ENCODE measurements at places on chromosomes 12 and 14.

GRCh38 chr14:95545515-95546168 lies 10.8 kb downstream of the GLRX5 start:
- DNase-seq = peak; percentile 61

DNA sequence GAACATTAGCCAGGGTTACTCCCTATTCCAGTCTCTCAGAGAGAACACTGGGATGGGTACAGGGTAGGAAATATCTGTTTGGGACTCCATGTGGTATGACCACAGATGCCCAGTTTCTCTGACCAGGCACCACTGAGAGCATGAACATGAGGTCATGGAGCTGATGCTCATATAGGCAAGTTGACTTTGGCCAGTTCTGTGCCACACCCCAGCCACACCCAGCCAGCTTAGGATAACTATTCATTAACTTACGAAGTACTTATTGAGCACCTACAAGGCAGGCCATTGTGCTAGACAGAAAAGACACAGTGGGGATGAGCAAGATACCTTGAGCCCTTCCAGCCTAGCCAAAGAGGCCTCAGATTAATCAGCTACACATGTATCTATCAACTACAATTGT lies 262.5 kb downstream of the DPF3 start:
- no peak for DNase-seq

DNA sequence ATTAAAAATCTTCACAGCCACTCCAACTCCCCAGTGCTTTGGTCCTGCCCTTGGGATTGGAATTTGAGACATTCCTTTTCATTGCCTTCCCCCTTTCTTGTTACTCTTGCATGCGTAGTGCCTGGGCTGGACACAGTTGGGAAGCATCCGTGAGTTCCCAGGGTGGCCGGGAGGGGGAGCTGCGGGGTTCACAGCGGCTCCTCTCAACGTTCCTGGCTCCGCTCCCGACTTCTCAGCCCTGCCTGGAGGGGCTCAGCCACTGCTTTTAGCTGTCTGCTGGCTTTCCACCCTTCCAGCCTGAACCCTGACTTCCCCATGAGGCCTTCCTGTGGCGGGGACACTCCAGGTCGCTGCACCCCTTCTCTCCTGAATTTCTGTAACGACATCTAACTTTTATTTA lies 3.2 kb downstream of the TEX52 start:
- DNase-seq = no peak

GRCh38 chr12:123457980-123458779 lies at the start of gene SNRNP35:
SNRNP35 (plus strand) TSS chr12:123458139; CDS start chr12:123465541, 7,402 bp downstream.
- no peak for DNase-seq

DNA sequence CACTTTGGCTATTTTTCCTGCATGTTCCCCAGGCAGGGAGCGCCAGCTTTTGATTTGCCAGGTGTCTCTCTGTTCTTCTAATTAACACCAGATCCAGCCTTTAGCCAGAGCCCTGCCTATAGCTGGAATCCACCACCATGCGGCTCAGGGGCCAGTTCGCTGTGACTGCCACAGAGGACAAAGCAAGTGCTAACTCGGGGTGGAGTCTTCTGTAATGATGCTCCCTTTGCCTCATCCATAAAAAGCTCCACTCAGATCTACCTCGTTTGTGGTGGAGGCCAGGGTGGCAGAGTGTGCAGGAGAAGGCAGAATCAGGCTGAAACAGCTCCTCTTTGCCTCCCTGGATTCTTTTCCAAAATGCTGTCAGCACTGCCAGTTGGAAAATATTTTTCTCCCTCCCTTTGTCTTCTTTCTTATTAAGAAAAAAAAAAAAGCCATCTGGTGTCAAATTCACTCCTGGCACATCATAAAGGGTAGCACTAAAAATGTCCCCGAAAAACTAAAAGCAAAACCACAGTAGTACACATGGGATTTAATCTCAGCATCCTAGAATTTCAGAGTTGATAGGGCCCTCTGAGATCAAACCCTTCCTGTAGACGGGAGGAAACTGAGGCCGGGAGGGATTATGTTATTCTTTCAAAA lies 18.0 kb upstream of the CTDSP2 start:
- DNase-seq = no peak

DNA sequence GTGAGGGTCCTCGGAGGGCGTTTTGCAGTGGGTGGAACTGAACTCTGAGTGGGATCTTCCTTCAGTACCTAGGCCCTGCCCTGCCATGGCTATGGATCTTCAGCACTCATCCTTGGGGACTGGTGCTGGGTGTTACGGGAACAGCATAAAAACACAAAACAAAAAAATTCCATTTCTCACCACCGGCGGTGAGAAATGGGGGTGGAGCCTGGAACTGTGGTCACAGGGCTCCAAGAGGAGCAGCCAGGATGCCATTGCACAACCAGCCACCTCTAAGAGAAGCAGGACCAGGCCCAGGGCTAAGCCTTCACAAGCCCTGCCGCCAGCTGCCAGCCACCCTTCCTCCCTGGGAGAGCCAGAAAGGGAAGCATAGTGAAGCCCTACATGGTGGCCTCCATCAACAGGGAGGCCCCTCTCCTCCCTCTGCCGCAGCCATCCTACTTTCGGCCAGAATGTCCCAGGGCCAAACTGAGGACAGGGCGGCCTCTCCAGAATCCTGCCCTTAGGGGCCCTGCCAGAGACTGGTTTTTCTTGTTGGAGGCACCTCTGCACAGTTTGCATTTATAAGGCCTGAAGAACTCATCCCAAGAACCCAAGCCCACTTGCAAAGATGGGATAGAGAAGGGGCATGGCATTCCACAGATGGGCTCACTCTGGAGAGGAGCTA lies 76.5 kb downstream of the VCPKMT start:
- DNase-seq = no peak

DNA sequence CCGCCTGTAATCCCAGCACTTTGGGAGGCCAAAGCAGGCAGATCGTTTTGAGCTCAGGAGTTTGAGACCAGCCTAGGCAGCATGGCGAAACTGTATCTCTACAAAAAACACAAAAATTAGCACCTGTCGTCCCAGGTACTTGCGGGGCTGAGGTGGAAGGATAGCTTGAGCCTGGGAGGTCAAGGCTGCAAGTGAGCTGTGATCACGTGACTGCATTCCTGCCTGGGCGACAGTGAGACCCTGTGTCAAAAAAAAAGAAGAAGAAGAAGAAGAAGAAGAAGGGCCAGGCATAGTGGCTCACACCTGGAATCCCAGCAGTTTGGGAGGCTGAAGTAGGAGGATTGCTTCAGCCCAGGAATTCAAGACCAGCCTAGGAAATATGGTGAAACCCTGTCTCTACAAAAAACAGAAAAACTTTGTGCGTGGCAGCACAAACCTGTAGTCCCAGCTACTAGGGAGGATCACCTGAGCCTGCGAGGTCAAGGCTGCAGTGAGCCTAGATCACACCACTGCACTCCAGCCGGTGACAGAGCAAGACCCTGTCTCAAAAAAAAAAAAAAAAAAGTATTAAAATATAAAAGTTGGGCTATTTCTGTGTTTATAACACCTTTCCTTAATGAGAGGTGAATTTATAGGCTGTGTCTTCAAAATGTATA lies 15.5 kb downstream of the RXYLT1 start:
- DNase-seq = no peak

GRCh38 chr12:90954921-90955320 lies at the start of gene CCER1:
CCER1 (minus strand) TSS chr12:90955176; CDS start chr12:90954742, 434 bp downstream.
- DNase-seq = no peak

GRCh38 chr12:50715174-50715573 lies 48.7 kb upstream of the ATF1 start:
- DNase-seq = no peak

GRCh38 chr14:50791201-50791600 lies 39.8 kb downstream of the NIN start:
- DNase-seq = no peak

DNA sequence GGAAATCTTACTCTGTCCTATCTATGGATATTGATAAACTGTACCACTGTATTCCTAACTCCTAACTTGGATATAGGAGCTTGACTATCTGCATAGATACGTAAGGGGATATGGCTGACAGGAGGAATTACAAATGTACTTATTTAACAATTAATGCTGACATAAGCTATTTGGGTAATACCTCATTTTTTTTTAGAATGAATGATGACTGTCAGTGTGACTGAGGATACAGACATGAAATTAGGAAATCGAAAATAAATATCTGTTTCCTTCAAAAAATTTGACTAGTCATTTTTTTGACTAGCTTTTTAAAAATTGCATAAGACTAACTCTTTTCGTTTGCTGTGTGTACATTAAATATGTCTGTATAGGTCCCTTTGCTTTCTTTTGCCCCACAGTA lies 74.9 kb downstream of the PDE3A start:
- no peak for DNase-seq

DNA sequence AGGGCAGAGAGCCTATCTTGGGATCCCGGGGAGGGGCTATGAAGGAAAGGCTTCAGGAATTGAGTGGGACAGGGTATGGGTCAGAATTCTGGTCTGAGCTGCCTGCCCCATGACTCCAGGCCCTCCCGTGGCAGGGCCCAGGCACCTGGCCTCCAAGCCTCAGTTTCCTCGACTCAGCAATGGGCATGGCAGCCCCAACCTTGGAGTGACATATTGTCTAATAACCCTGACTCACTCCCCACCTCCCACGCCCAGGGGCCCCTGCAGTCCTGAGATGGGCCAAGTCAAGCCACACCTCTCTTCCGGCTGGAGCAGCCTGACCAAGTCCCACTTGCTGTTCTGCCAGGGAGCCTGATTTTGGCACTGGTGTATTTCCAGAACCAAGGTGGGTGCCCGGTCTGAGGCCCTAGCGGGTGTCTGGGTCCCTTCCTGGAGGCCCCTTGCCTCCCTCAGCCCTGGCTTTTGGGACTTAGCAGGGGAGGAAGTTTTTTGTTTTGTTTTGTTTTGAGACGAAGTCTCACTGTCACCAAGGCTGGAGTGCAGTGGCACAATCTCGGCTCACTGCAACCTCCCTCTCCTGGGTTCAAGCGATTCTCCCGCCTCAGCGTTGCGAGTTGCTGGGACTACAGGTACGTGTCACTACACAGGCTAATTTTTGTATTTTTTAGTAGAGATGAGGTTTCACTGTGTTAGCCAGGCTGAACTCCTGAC lies 40.3 kb upstream of the RCOR1 start:
- DNase-seq = no peak

- DNase-seq = no peak
These were observed 1.1 kb upstream of the ATXN2 start for GRCh38 chr12:111600205-111600642.

- no peak for DNase-seq
These were observed 22.4 kb downstream of the BRI3BP start for GRCh38 chr12:125015680-125016310.

DNA sequence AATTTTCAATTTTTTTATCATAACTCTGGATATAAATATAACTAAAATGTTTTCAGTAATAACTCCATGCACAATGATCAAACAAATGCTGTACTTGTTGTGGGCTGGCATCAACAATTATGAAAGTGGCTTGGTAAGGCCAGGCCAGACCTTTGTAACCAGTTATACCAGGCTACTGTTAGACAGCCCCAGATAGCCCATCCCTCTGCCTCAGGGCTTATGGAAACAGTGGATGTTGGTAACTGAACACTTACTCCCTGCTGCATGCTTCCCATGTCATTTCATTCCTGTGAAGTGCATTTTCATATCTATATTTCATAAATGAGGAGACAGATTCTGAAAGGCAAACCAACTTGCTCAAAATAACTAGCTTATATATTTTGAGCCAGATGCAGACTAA lies 195.0 kb downstream of the SYT1 start:
- DNase-seq = no peak

DNA sequence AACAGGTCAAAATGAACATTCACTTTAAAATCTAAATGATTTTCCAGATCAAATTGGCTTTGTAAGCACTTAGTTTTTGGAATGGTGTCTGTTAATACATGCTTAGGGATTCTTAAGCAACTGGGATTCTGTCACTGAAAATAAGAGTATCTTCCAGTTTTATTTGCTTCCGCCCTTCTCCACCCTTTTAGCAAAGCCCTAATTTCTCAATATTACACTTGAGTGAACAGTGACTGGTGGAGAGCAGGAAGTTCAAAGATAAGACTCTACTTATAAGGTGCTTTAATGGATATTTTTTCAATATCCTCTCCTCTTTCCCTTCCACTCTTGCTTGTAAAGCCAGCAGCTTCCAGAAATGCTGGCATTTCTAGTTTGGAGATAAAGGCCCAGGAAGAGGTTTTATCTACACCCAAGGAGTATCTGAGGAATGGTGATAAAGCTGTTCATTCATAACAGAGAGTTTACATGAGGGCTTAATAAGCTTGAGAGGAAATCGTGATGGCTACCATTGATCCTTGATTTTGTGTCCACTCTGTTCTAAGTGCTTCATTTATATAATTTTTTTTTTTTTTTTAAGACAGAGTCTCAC lies 265.9 kb upstream of the PRICKLE1 start:
- no peak for DNase-seq

DNA sequence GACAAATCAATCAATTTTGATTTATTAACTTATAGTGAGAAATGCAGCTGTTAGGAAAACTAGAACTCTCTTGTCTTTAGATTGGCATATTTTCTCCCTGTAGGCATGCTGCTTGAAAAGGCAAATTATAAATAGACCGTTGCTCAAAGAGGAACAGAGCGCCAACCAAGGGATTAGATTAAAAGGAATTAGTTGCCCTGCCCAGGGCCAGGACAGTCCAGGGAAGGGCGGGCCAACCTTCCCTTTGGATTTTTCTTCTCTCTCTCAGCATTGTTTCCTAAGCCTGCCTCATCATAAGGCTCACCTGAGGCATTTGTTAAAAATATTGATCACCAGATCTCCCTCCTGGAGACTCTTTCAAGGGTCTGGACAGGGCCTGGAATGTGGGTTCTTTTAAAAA lies 8.6 kb downstream of the CIPC start:
- DNase-seq = no peak

DNA sequence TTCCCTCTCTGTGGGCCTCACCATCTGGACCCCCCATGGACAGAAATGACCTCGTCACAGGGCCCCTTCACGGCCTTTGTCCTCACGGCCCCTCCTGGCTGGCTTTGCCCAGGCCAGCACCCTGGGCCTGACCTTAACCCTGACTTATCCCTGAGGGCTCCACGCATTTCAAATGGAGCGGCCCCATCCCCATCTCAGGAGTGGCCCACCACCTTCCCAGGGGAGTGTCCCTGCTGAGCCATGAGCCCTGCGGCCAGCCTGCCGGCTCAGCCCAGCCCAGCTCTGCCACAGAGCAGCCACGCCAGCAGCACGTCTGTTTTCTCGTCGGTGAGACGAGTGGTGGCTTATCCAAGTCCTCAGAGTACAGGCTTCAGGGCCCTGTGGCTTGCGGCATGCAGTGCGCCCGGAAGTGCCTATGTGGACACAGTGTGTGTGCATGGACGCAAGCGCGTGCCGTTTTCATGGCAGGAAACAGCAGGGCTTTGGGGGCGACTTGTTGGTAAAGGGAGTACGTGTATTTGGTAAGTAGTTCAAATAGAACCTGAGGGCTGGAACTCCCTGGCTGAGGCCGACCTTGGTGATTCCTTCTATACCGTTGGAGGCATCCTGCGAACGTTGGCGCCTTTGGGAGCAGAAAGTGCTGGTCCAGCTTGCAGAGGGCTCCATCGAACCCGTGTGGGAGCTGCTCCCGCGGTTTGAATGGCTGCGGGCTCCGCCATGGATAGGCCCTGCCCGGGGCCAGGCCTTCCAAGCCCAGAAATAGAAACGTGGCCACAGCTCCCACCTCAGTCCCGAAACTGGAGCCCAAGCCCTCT lies 52.1 kb downstream of the LRCOL1 start:
- no peak for DNase-seq

GRCh38 chr14:39372656-39373055 lies 59.6 kb downstream of the FBXO33 start:
- no peak for DNase-seq

Data from BJ (cell line).